ENCODE measurements at places on chromosomes 12 and 14.
A peak's percentile ranks its signal among the peaks of the same experiment; 100 is the strongest.

- no peak for DNase-seq
These were observed 220.5 kb downstream of the BCAT1 start for GRCh38 chr12:24728366-24728765.

DNA sequence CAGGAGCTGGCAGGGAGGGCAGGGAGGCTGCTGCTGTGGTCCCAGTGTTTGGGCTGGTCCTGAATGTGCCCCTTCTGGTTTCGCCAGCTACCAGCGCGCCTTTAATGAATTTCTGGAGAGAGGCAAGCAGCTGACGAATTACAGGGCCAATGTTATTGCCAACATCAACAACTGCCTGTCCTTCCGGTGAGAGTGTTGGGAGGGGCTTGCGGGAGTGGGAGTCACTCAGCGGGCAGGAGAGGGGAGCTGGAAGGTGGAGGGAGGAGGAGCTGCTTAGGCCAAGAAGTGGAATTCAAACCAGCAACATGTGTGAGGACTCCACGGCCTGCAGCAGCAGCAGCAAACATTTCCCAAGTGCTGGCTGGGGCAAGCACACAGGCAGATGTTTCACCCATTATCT lies 7.7 kb downstream of the TNFAIP2 start:
- DNase-seq: no peak

- DNase-seq: no peak
These were observed 26.6 kb upstream of the GTF2A1 start for GRCh38 chr14:81247271-81247766.

DNA sequence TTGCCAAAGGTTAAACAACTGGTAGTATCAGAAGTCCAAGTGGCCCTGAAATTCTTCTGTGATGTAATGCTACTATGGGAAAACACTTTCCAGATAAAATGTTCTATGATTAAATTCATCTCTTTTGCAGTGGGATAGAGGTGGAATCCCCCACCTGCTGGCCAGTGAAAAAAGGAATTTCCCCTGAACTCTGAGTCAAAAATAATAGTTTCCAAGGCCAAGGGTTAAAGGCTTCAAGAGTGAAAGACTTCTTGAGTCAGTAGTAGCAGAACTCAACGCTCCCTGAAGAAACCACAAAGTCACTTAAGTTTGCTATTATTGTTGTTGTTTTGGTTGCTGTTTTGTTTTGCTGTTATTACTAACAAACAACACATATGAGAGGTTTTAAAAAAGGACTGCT lies 330.8 kb downstream of the SOX5 start:
- no peak for DNase-seq

- DNase-seq: no peak
These were observed 71.9 kb upstream of the METAP2 start for GRCh38 chr12:95402096-95402495.

GRCh38 chr12:32148372-32148771 lies 41.7 kb downstream of the BICD1 start:
- DNase-seq: no peak

DNA sequence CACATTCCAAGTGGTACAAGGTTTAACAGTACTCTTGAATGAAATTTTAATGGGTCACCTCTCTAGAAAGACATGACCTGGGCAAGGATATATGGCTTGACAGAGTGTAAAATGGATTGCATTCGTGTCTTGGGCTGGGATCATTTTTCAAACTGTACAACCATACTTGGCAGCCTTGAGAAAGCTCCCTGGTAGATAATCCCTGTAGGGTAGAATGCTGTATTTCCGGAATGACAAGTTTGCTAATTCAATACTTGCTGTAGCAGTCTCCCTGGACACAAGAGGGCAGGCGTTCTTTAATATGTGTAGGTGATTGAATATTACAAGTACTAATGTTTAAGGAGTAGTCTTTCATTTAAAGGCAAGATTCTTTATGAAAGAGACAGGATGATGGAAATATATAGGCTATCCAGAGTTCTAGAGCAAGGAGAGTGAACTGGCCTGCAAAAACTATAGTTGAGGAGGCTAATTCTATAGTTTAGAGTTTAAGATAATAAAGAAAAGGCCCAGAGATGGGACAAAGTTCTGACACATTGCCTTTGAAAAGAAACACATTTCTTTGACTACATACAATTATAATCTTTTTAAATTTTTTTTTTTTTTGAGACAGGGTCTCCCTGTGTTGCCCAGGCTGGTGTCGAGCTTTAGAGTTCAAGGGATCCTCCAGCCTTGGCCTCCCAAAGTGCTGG lies 53.4 kb downstream of the PLBD1 start:
- DNase-seq: no peak

DNA sequence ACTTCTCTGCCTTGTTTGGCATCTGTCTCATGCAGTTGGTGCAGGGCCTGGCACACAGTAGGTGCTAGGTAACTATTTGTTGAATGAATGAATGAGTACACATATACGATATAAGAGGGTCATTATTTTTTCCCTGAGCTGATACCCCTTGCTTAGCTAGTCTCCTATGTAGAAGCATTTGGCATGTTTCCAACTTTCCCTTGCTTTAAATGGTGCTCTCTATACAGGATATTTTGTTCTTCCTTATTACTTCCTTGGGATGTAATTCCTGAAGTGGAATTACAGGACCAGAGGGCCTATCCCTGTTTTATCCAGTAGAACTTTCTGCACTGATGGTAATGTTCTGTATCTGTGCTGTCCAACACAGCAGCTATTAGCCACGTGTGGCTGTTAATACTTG lies 250.1 kb upstream of the PWP1 start:
- no peak for DNase-seq

DNA sequence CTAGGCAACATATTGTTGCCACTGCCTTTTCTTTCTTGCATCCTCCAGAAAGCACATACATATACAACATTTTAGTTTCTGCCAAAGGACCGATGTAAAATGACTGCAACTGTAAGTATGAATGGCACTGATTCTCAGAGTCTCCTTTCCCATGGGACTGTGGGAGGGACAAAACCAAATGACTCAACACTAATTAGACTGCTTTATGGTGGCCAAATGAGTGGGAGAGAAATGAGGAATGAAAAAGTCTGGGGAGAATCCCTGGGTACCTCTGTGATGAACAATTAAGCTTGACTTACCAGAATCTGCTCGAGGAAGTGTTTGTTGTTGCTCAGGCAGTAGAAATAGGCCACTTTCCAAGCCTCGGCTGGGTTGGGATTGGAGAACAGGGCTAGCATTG lies 10.1 kb downstream of the ZFYVE26 start:
- DNase-seq: no peak

DNA sequence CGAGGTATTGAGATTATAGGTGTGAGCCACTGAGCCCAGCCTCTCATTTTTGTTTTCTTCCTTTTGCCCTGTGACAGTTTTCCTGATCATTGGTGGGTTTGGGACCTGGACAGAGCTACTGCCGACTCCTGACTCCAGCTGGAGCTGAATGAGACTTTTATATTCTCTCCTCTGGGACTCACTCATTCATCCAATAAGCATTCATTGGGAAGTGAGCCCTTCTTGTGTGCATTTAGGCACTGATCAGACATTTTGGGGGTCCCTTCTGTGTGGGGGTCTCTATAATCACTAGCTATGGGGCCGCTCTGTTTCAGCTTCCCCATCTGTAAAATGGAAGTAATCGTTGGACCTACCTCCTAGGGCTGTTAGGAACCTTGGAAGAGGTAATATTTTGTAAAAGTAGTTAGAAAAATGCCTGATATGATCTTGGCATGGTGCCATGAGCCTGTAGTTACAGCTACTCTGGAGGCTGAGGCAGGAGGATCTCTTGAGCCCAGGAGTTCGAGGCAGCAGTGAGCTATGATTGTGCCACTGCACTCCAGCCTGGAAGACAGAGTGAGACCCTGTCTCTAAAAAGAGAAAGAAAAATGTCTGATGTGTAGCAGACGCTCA lies 7.2 kb downstream of the SH2B3 start:
- no peak for DNase-seq

- DNase-seq: no peak
These were observed 335.1 kb upstream of the OR4E1 start for GRCh38 chr14:22008766-22009165.

DNA sequence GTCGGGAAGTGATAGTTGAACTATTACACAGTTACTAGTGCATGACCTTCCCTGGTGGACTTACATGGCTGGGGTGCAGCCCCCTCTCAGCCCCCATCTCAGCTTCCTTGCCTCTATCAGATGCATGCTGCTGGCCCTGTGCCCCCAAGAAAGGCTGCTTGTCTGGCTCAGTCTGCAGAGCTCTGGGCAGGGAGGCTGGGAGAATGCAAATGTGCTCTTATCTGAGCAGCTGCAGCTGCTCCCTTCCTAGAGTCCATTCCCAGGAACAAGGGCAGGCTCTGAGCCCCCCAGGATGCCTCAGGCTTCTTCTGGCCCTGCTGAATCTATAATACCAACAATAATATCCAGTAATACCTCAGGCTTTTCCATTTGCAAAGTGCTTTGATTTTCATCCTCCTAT lies 218.1 kb upstream of the SRRM4 start:
- DNase-seq: no peak

- DNase-seq: no peak
These were observed 10.6 kb upstream of the PYGL start for GRCh38 chr14:50954811-50955372.

- DNase-seq: no peak
These were observed 117.7 kb downstream of the LMNTD1 start for GRCh38 chr12:25435431-25435830.

DNA sequence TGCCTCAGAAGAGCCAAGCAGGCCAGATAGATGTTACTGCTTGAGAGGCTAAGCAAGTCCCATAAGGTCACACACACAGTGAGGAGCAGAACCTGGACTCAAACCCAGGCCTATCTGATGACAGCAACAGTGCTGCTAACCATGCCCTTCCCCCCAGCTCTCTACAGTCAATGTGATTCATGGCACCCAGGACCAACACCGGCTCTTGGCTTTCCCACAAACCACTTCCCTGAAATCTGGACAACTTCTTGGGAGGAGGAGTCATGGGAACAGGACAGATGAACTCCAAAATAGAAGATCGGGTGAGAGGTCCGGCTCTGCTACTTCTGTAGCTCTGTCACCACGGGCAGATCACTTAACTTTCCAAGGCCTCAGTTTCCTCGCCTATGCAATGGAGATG lies 716 bp upstream of the PTGDR start:
- DNase-seq: no peak

- peak; percentile 64 for DNase-seq
These were observed at the start of gene ACOT4 for GRCh38 chr14:73591690-73592449. TSS of gene ACOT4 (plus strand) at chr14:73591873. CDS start at chr14:73591960, 87 bp downstream.

GRCh38 chr12:101733166-101733565 lies 6.1 kb downstream of the SYCP3 start:
- DNase-seq: no peak

- no peak for DNase-seq
These were observed 7.9 kb downstream of the C1S start for GRCh38 chr12:7068240-7068993.

GRCh38 chr12:114229150-114229549 lies 176.8 kb downstream of the TBX5 start:
- no peak for DNase-seq

GRCh38 chr14:39827901-39828655 lies 395.8 kb upstream of the FBXO33 start:
- DNase-seq: no peak

DNA sequence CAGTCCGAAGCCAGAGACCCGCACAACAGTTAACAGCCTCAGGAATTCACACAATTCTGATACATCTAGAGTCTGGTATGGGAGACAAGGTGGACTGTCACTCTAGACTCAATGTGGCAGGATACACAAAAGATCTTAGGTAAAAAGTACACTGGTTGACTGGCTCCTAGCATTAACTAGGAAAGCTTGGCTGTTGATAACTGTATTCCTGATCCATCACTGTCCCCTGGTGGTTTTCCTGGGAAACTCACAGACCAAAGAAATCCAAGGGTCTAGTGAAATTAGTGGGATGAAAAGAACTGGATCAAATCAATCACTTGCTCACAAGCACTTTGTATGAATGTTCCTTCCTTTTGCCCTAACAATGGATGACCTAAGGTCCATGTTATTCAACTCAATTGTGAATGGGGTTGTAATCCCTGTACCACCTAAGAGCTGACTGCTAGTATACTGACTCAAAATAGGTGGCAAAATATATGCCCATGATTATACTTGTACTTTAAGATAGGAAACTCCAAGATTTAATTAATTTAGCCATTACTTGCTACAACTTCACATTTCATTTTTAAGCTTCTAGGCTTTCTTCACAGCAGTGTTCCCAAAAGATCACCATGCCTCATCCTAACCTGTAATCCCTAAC lies 14.0 kb downstream of the NPC2 start:
- DNase-seq: no peak

GRCh38 chr14:45084946-45085346 lies 1.0 kb downstream of the PRPF39 start:
- DNase-seq: no peak

DNA sequence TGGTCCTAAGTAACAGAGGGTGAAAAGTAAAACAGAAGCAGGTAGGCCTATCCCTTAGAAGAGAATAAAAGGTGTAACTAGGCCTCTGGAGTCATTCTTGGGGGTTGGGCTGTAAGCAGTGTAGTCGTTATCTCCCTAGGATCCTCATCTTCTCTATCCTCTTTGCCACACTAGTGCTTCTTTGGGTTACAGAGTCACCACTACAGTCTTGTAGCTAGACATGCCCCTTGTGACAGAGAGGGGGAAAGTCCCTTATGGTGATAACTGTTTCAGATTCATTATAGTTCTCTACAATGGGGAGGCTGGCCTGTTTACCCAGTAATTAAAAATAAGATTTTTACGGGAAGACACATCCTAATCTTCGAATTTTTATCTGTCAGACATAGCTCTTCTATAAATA lies 16.4 kb upstream of the SRP54 start:
- no peak for DNase-seq

GRCh38 chr12:72547573-72547972 lies 275.4 kb downstream of the TRHDE start:
- DNase-seq: no peak

- DNase-seq: no peak
These were observed 7.5 kb upstream of the SAV1 start for GRCh38 chr14:50675597-50675996.

GRCh38 chr14:104521816-104522745 lies 57.5 kb upstream of the C14orf180 start:
- DNase-seq: no peak

- DNase-seq: no peak
These were observed 1.8 kb downstream of the KIF26A start for GRCh38 chr14:104140213-104140462.

DNA sequence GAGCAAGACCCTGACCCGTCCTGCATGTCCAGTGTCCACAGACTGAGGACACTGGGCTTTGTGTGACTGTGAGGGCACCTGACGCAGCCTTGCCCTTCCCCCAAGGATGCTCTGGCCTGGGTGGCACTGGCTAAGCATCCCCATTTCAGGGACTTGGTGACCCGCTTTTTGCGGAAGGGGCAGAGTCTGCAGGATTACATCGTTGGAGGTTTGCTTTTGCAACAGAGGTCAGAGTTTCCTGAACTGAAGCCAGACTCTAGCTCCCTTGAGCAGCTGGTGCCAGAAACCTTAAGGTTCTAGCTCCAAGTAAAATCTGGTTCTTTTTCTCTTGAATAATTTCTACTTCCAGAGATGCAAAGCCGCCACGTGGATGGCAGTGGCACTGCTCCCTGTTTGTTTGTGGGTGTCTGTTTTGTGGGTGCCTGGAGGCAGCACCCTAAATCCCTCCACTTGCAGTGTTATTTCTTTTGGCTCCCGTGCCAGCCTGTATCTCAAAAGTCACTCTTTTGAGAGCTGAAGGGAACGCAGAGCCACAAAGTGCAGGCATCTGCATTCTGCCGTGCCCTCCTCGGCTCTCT lies 184.7 kb downstream of the TSPAN9 start:
- DNase-seq: no peak
